GM12864 (cell line): ENCODE measurements at places on chromosomes 13 and 19.

- DNase-seq, result no peak
Observed at GRCh38 chr13:28978574-28978973, 158.4 kb downstream of the MTUS2 start.

GRCh38 chr13:111912991-111913760, 153.8 kb upstream of the SOX1 start:
- DNase-seq, result no peak

DNA sequence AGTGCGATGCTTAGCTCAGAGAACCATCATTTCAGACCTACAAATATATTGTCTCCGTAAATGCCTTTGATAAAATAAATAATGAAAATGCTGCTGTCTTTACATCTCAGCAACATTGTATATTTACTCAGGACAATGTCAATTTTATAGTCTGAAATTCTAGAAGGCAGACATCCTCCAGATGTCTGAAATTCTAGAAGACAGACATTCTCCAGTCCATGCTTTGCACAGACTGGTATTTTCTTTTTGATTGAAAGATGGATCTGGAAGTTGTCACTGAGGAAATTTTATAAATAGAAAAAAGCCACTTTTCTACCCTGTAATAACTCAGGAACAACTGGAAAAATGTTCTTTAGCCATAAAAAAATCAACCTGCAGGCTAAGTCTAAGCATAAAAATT, 2293.3 kb downstream of the PCDH9 start:
- no peak for DNase-seq

DNA sequence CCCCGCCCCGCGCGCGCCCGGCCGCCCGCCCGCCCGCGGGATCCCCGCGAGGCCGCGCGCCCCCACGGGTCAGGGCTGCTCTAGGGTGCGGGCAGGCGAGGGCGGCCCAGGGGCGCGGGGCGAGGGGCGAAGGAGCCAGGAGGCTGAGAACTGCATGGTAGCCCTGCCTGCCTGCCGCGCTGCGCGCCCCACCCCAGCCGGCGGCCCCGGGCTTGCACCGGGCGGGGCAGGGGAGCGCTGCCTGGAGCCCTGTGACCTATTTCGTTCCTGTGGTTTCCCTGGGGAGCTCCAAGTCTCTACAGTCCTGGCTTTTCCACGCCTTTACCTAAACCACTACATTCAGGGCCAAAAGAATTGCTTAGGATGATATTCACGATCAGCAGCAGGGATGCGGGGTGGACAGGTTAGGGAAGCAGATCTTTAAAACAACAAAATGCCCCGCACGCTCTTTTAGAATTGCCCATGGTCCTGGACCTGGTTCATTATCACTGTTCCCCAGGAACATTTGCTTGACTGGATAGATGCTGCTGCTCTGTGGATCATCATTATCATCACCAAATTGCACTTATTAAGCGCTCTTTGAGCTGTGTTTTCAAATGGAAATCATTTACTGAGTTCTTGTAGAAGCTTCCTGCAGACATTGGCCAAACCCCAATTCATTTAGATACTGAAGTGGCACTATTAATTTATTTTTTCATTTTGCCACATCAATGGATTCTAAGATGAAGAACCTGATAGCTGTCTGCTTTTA, 421 bp upstream of the GPR12 start:
- DNase-seq, result no peak

DNA sequence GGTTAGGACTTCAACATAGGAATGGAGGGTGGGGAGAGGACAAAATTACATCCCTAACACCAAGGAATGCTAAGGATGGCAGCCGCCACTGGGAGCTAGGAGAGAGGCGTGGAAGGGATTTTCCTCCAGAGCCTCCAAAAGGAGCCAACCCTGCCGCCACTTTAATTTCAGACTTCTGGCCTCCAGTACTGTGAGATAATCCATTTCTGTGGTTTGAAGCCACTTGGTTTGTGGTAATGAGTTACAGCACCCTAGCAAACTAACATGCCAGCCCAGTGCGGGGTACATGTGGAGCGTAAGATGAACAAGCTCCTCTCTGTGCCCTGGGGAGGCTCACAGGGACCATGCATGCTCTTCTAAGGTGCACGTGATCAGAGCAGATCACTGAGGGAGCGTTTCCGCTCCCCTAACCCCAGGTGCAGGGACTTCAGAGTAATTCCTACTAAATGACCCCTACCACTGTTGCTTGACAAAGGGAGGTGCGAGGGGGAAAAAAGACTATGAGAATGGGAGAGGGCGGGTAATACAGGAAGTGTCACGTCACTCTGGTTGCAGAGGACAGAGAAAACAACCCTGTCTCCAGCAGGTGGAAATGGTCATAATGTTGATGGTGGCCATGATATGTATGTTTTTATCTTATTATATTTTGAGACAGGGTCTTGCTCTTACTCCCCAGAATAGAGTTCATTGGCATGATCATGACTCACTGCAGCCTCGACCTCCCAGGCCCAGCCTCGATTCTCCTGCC, 12.0 kb downstream of the FPR1 start:
- DNase-seq, result no peak

- no peak for DNase-seq
Observed at GRCh38 chr13:34748073-34748472, 194.0 kb upstream of the NBEA start.

- DNase-seq, result no peak
Observed at GRCh38 chr13:94859278-94859691, 146.9 kb upstream of the SOX21 start.

DNA sequence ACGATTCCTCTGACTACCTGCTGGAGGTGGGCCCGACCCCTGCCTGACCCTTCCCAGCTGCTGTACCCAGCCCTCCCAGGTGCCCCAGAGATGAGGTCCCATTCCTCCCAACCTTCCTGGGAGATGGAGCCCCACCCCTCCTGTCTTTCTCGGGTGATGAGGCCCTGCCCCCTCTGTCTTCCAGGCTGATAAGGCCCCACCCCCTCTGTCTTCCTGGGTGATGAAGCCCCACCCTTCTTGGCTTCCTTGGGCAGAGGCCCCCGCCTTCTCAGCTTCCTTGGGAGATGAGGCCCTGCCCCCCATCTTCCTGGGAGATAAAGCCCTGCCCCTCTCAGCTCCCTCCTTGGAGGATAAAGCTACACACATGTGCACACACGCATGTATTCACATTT, 47.9 kb downstream of the CERS4 start:
- no peak for DNase-seq

DNA sequence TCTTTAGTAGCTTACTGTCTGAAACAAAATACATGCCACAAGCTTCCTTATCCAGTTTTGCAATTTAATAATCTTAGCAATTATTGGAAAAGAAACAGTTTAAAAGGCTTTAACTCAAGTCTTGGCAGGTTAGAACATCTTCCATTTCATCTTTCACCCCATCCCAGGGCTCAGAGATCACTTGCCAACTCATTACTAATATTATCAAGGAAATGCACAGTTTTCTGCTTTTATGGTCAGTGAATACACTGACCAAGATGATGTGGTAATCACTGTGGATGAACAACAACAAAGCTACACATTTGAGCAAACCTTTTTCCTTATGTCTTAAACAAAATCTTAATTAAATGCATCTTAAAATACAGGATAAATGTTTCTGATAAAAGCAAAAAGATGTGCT, 48.0 kb upstream of the ITM2B start:
- DNase-seq, result no peak

- no peak for DNase-seq
Observed at GRCh38 chr13:73365252-73365651, 306.4 kb downstream of the KLF5 start.

DNA sequence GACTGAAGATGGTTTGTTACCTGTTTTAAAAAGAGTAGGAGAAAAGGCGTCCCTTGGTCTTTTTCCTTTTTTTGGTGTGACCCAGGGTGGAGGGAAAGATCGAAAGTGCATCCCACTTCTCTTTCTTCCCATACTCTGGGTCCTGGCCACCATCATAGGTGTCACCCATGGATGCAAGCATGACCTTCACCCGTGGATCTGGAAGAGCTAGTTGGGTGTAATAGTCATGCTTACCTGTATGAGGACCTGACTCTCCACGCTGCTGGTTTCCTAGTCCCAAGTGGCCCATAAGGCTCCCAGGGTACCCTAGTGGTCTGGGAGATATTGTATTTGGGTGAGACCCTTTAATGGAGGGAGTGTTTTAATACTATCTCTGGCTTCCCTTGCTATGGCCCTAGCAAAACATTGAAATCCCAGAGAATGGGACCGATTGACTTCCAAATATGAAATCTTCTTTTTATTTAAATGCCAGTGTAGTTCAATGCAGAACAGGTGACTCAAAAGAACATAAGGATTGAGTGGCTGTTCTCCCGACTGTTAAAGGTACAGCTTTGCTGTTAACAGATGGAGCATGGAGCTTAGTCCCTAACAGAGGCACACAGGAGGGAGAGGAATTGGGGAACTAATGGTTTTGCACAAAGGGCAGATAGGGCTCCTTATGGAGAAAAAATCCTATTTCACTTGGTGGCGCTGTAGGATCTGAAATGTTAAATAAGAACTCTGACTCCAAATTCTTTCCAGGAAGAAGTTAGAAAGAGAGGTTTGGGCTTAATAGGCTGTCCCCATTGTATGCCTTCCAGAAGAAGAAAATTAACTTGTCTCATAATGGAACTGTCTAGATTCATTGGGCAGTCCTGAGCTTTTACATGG, 7.0 kb upstream of the ZNF550 start:
- no peak for DNase-seq

DNA sequence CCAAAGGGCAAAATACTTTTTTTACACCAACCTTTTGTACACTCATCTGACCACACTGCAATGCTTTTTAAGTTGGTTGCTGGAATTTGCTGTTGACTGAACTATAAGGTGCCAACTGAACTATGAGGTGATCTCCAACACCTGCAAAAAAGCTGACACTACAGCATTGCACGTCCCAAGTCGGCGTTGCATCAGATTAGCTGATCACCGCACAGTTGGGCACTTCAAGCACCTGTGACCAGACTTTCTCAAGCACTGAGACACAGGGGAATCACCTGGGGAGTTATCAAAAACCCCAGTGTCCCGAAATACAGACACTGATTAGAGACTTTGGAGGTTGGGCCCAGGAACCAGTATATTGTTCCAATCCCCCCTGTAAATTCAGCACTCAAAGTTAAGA, 1.1 kb downstream of the NLRP11 start:
- no peak for DNase-seq

DNA sequence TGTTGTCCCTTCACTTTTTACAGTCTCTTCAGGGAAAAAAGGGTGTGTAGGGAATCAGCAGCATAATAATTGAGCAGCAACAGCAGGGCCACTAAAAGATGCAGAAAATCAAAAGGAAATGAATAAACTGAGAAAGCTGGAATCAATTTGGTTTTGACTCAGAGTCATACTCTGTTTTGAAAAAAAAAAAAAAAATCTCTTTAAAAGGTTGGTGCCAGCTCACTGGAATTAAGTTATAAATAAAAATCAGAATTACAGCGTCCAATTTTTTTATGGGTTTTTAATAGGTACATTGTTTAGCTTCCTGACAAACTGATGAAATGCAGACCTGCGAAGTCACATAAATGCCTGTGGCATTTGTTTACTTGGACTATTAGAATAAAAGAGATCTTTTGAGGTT, 231.9 kb downstream of the COG6 start:
- no peak for DNase-seq

DNA sequence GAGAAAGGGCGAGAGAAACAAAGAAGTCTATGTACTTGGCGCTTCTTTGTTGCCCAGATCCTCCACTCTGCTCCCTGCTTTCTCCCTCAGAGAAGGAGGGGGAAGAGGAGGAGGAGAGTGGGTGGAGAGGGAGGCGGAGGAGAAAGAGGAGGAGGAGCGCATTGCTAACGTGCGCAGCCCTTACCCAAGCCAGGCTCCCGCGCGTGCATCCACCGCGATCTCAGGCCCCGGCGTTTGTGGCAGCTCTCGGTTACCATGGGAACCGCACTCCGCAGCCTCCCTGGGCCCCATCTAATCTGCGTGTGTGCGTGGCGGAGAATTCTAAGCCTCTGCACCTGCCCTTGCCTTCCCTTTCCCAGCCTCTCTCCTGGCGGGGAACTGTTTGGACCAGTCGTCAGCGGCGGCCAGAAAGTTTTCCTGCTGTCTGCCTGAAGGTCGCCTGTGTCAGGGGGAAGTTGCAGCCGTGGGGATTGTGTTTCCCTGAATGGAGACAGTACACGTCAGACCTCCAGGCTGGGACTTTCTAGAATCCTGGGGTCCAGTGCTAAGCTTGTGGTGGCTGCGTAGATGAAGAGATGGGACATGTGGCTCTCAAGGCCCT, at the start of gene ERICH6B:
Gene ERICH6B, minus strand, starts transcription at position 239 of the 601 bp plus-strand sequence. CDS start 18,734 bp downstream, outside the sequence.
- DNase-seq, result no peak
